ENCODE measurements at places on chromosomes 6 and 20. TPM values are rescaled to one million over a fixed set of nuclear protein-coding genes. Genes with fewer than 3 reads are reported as not detected.

EFHC1 gene
- total RNA-seq = 17.6 TPM

MYCT1 gene
- total RNA-seq = not detected

NKX2-4 gene
- total RNA-seq = not detected

SIRPB2 gene
- 5.5 TPM for total RNA-seq

NR2E1 gene
- total RNA-seq = 0.24 TPM

CST4 gene
- total RNA-seq = not detected

FRK gene
- 6.2 TPM for total RNA-seq

ZNF165 gene
- total RNA-seq = 3.5 TPM

SLC22A16 gene
- not detected for total RNA-seq

TAP1 gene
- 49.2 TPM for total RNA-seq

CLIC5 gene
- not detected for total RNA-seq

SIGLEC1 gene
- not detected for total RNA-seq

RBBP8NL gene
- total RNA-seq = not detected

TAP2 gene
- total RNA-seq = 41.8 TPM

LAMP5 gene
- not detected for total RNA-seq

SFTA2 gene
- total RNA-seq = not detected

HLA-DRB1 gene
- 0.83 TPM for total RNA-seq

MRAP2 gene
- 3.2 TPM for total RNA-seq

BMP6 gene
- 0.33 TPM for total RNA-seq

WFDC5 gene
- 0.33 TPM for total RNA-seq

SNAP91 gene
- total RNA-seq = 0.33 TPM

CPXM1 gene
- total RNA-seq = not detected

IL17A gene
- not detected for total RNA-seq

NOX3 gene
- total RNA-seq = not detected

STX7 gene
- 36.3 TPM for total RNA-seq

KCNB1 gene
- 0.17 TPM for total RNA-seq

POM121L2 gene
- total RNA-seq = not detected

FAM83B gene
- total RNA-seq = 52.2 TPM

PLCB1 gene
- total RNA-seq = 0.67 TPM

DLK2 gene
- total RNA-seq = 45.2 TPM

TRIM31 gene
- not detected for total RNA-seq

FGD2 gene
- total RNA-seq = not detected

PGC gene
- total RNA-seq = not detected

WFDC10B gene
- 0.52 TPM for total RNA-seq

ELOVL4 gene
- 15.2 TPM for total RNA-seq

STAU1 gene
- 52.7 TPM for total RNA-seq

ELOVL2 gene
- total RNA-seq = not detected

ZBTB22 gene
- total RNA-seq = 16.3 TPM

PAX1 gene
- total RNA-seq = not detected

ARMH2 gene
- not detected for total RNA-seq

PPIL1 gene
- 24.0 TPM for total RNA-seq

NT5E gene
- total RNA-seq = 74.2 TPM

DNAH8 gene
- not detected for total RNA-seq

CCDC170 gene
- not detected for total RNA-seq

TBCC gene
- total RNA-seq = 27.8 TPM

RNF39 gene
- total RNA-seq = 8.6 TPM

LINC00237 gene
- total RNA-seq = not detected

DOK5 gene
- total RNA-seq = not detected

EPHA7 gene
- not detected for total RNA-seq

BPIFA1 gene
- total RNA-seq = not detected

THEMIS gene
- total RNA-seq = not detected

BIRC7 gene
- not detected for total RNA-seq

LY6G5B gene
- total RNA-seq = 2.8 TPM

GTSF1L gene
- not detected for total RNA-seq

DEFB124 gene
- not detected for total RNA-seq

RSPH3 gene
- 12.2 TPM for total RNA-seq

Data from mammary epithelial cell (primary cell).